ENCODE measurements at places on chromosomes 11 and 22. TPM values are rescaled to one million over a fixed set of nuclear protein-coding genes. Genes with fewer than 3 reads are reported as not detected.
A peak's percentile ranks its signal among the peaks of the same experiment; 100 is the strongest.

DNA sequence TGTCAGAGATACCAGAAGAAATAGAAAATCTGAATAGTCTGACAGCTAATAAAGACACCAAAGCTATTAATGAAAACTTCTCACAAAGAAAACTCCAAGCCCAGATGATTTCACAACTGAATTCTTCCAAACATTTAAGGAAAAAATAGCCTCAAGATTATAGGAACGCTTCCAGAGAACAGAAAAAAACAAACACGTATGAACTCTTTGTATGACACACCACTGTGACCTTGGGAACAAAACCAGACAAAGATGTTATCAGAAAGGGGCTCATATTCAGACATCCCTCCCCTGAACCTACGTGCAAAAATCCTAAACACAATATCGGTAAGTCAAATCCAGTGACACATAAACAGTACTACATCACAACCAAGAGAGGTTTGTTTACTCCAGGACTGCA lies 23.5 kb downstream of the CERK start:
- no peak overlapping the region for H3K4me3 ChIP-seq
- H3K36me3 ChIP-seq, result peaks cover 45% of the 10 kb centered on the region
- no peak for DNase-seq
- peak overlapping the region; percentile 15 for H3K27ac ChIP-seq

- no peak overlapping the region for H3K27ac ChIP-seq
- no peaks in the 10 kb centered on the region for H3K27me3 ChIP-seq
- no peaks in the 10 kb centered on the region for H3K4me1 ChIP-seq
- no peaks in the 10 kb centered on the region for H3K36me3 ChIP-seq
Measured at GRCh38 chr11:24734742-24735237, 237.9 kb downstream of the LUZP2 start.

GRCh38 chr11:127057126-127057525 lies 56.6 kb upstream of the KIRREL3 start:
- H3K4me3 ChIP-seq, result no peak overlapping the region
- H3K27me3 ChIP-seq, result no peaks in the 10 kb centered on the region
- no peaks in the 10 kb centered on the region for H3K4me1 ChIP-seq
- H3K36me3 ChIP-seq, result no peaks in the 10 kb centered on the region

PNPLA5 gene
- total RNA-seq, result not detected

DNA sequence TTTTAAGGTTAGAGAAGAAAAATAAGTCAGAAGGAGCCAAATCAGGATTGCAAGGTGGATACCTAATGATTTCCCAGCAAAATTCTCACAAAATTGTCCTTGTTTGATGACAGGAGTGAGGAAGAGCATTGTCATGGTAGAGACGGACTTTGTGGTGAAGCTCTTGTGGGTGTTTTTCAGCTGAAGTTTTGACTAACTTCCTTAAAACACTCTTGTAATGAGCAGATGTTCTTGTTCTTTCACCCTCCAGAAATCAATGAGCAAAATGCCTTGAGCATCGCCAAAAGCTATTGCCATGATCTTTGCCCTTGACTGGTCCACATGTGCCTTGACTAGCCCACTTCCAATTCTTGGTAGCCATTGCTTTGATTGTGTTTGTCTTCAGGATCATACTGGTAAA lies 20.0 kb downstream of the CALCB start:
- no peaks in the 10 kb centered on the region for H3K4me1 ChIP-seq
- H3K27ac ChIP-seq, result no peak overlapping the region
- H3K36me3 ChIP-seq, result no peaks in the 10 kb centered on the region
- no peak for DNase-seq
- H3K27me3 ChIP-seq, result no peaks in the 10 kb centered on the region

LRRC55 gene
- 0.74 TPM for total RNA-seq

OR8U1 gene
- total RNA-seq, result not detected

- H3K4me1 ChIP-seq, result no peaks in the 10 kb centered on the region
- no peaks in the 10 kb centered on the region for H3K36me3 ChIP-seq
- no peaks in the 10 kb centered on the region for H3K27me3 ChIP-seq
- H3K4me3 ChIP-seq, result no peak overlapping the region
- no peak for DNase-seq
Measured at GRCh38 chr11:59918987-59919589, 19.1 kb upstream of the OOSP1 start.

GRCh38 chr22:48712558-48713271 lies 1115.0 kb downstream of the BRD1 start:
- H3K27me3 ChIP-seq, result no peaks in the 10 kb centered on the region
- no peak for DNase-seq
- no peak overlapping the region for H3K4me3 ChIP-seq
- H3K27ac ChIP-seq, result no peak overlapping the region

- DNase-seq, result no peak
- H3K4me1 ChIP-seq, result no peaks in the 10 kb centered on the region
- H3K4me3 ChIP-seq, result no peak overlapping the region
- no peaks in the 10 kb centered on the region for H3K36me3 ChIP-seq
Measured at GRCh38 chr11:11657218-11657955, 35.6 kb upstream of the GALNT18 start.

HTR3A gene
- total RNA-seq, result not detected

GRCh38 chr11:88474655-88475054 lies 137.1 kb upstream of the CTSC start:
- H3K36me3 ChIP-seq, result no peaks in the 10 kb centered on the region
- H3K4me3 ChIP-seq, result no peak overlapping the region
- peaks cover 6% of the 10 kb centered on the region for H3K4me1 ChIP-seq
- no peak for DNase-seq
- H3K27ac ChIP-seq, result no peak overlapping the region

DNA sequence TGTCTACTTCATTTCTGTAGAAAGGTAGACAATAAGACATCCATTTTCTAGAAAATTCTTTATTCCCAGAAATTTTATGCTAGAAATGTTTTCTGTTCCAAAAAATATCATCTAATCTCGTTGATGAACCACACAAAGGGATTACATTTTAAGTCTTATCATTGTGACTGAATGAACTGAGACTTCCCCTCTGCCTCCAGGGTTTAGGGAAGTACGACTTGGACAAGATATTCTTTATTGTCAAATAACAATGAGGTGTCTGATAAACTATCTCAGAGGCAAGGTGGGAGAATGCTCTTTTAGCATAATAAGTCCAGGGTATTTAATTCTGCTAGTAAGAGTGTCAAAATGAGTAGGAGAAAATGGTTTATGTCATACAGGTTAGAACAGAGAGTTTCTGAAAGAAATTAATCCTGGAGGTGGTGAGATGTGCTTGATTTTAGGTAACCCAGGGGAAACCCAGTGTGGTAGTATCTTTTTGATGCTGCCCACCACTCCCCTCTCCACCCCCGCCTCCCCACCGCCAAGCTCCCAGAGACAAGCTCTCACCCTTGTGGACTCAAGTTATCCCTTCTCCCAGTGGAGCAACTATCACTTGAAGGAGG lies 100.6 kb downstream of the CD44 start:
- H3K4me3 ChIP-seq, result no peak overlapping the region
- H3K27me3 ChIP-seq, result no peaks in the 10 kb centered on the region
- H3K27ac ChIP-seq, result no peak overlapping the region

- no peaks in the 10 kb centered on the region for H3K36me3 ChIP-seq
- no peak overlapping the region for H3K4me3 ChIP-seq
- H3K4me1 ChIP-seq, result peaks cover 18% of the 10 kb centered on the region
- H3K27me3 ChIP-seq, result no peaks in the 10 kb centered on the region
- no peak overlapping the region for H3K27ac ChIP-seq
Measured at GRCh38 chr11:12174477-12175143, 64.2 kb downstream of the MICAL2 start.

DNA sequence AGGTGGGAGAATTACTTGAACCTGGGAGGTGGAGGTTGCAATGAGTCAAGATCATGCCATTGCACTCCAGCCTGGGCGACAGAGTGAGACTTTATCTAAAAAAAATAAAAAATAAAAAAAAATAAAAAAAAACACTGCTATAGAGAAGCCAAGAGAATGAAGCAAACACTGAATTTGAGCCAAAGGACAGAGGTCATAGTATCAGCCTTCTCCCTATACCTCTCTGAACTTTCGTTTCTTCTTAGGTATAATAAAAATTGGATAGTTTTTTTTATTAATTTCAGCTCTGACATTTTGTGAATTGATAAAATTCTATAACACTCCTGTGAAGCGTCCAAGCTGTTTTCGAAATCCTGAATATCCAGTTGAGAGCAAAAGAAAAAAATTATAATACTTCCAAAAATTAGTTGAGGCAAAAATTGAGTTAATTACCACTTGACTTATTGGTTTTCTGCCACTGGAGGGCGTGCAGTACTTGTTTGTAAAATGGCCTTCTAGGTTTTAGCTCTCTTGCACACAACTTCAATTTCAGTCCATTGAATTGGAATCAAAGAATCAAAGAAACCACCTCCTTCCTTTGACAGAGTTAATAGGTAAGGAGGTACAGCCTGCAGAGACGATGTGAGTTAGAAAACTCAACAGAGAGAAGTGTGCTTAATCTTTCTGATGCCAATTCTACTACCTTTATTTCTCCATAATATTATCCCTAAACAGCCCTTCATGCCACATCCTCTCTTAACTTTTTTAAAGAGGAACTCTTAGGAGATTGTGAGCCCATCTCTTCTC lies 143.2 kb downstream of the BBOX1 start:
- DNase-seq, result no peak
- no peak overlapping the region for H3K4me3 ChIP-seq
- no peaks in the 10 kb centered on the region for H3K36me3 ChIP-seq
- no peaks in the 10 kb centered on the region for H3K27me3 ChIP-seq
- no peak overlapping the region for H3K27ac ChIP-seq
- no peaks in the 10 kb centered on the region for H3K4me1 ChIP-seq

DNA sequence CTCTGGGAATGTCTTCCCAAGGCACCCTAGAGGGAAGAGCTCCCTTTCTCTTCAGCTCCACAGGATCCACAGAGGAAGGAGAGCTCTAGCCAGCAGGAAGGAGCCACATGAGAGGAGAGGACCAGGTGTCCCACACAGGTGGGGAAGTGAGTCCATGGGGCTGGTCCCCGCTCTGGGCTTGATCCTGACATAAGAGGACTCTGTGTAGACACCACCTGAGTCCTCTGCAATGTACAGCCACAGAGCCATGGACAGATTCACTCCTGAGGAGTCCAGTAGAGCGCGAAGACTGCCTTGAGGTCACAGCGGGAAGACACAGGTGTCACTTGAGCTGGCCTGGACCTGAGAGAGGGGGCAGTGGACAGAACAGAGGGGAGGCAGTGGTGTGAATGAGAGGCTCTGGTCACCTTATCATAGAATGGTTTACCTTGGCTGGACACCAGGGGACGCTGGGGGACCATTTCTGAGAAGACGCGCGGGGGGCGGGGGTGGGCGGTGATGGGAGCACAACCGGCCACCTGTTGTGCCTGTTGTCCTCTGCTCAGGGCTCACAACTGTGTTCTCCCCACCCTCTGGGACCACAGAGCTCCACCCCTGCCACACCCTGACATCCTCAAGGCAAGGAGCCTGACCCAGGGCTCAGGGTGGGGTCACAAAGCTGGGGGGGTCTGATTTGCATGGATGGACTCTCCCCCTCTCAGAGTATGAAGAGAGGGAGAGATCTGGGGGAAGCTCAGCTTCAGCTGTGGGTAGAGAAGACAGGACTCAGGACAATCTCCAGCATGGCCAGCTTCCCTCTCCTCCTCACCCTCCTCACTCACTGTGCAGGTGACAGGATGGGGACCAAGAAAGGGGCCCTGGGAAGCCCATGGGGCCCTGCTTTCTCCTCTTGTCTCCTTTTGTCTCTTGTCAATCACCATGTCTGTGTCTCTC lies 128.2 kb downstream of the ZNF280B start:
- no peaks in the 10 kb centered on the region for H3K27me3 ChIP-seq
- H3K36me3 ChIP-seq, result no peaks in the 10 kb centered on the region
- H3K4me1 ChIP-seq, result no peaks in the 10 kb centered on the region
- DNase-seq, result no peak
- H3K27ac ChIP-seq, result no peak overlapping the region
- no peak overlapping the region for H3K4me3 ChIP-seq

DNA sequence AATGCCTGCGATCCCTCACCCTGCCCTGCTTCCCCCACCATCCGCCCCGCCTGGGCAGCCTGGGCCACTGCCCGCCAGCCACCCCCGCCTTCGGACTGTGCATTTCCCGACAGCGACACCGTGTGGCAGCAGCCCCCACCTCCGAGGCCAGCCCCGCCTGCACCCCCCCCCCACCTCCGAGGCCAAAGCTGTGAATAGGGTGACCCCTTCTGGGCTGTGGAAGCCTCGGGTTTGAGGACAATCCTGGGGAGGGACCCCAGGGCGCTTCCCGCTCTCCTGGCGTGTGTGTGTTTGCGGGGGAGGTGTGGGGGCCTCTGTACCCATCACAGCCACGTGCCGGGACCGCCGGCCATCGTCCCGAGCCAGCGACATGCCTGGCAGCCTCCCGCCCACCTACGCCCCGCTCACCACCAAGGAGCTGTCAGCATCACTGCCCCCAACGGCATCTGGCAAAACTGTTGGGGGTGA lies 33.8 kb upstream of the PPARA start:
- H3K27me3 ChIP-seq, result no peaks in the 10 kb centered on the region
- no peak overlapping the region for H3K4me3 ChIP-seq
- peak overlapping the region; percentile 80 for H3K27ac ChIP-seq
- H3K4me1 ChIP-seq, result peaks cover 68% of the 10 kb centered on the region
- peaks cover 13% of the 10 kb centered on the region for H3K36me3 ChIP-seq

LMO2 gene
- 26.5 TPM for total RNA-seq

DBX1 gene
- total RNA-seq, result not detected

DNA sequence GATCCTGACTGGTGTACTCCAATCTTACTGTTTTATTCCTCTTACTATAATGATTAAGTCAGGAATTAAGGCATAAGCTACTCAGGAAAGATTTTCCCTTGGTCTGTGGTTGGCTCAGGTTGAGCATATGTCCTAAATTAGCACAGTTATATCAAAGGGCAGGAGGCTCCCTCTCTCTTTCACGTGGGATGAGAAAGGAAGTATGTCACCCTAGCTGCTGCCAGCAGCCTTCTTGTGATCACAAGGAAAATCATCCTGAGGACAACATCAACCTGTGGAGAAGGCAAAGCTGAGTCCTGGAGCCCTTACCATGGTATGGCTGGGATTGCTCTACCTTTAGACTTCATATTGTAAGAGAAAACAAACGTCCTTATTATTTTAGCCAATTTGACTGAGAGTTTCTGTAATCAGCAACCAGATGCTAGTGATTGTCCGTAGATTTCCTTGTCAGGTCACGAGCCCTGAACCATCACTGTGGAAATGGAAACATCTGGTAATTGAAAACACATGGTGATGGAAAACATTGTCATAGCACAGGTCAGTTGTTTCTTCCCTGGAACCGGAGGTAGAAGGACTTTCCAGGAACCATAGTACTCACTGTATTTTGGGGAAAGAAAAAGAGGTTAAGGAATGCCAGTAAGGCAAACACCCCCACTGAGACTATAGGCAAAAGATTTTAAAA lies 40.6 kb upstream of the DEUP1 start:
- H3K27ac ChIP-seq, result no peak overlapping the region
- no peaks in the 10 kb centered on the region for H3K4me1 ChIP-seq
- H3K4me3 ChIP-seq, result no peak overlapping the region
- no peaks in the 10 kb centered on the region for H3K36me3 ChIP-seq
- no peaks in the 10 kb centered on the region for H3K27me3 ChIP-seq
- no peak for DNase-seq

- H3K27me3 ChIP-seq, result no peaks in the 10 kb centered on the region
- H3K4me1 ChIP-seq, result peaks cover 7% of the 10 kb centered on the region
- H3K36me3 ChIP-seq, result no peaks in the 10 kb centered on the region
Measured at GRCh38 chr11:44274404-44274803, 35.5 kb downstream of the ALX4 start.
